ENCODE measurements at places on chromosomes 13 and 19.

DNA sequence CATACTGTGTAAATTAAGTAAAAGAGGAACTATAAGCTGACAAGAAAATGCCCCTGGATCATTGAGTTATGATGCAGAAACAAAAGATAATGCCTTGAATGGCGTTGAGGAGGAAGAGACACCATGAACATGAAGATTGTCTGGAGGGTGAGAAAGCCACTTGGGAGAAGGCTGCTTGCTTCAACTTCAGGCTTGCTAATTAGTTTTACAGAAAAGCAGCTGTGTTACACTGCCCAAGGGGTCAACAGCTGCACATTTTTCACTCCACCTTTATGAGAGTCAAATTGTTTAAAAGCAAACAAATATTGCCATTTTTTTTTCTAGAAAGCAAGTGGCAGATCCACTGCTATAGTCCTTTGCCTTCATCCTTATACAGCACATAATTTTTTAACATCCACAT lies 35.5 kb upstream of the KLF12 start:
- DNase-seq = no peak

DNA sequence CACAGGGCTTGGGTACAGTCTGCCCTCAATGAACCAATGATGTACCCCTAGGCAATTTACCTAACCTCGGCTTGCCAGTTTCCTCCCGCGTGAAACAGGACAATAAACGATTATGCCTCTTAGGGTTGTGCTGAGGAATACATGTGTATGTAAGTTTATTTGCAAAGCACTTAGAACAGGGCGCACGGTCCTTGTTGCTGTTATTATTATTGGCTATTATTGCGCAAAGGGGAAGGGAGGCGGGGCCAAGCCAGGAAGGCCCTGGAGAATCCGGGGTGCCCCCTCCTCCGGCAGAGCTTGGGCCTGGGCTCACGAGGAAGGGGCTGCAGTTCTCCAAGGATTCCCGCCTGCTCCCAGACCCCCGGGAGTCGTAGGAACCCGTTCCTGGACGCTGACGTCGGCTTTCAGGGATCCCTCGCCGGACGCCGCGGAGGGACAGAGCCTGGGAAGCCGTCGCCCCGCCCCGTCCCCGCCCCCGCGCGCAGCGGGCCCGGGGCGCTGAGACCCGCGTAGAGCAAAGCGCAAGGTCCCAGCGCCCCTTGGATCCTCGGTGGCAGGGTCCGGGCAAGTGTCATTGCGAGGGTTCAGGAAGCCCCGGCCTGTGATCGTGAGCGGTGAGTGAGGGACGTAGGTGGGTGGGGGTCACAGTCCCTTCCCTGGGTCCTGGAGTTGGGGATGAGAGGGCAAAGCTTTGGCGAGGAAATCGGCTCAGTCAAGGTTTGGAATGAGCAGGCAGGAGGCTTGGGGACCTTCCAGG lies at the start of gene TMEM91:
TMEM91 (plus strand) TSS at position 293 of the 757 bp plus-strand sequence. CDS start 1,777 bp downstream, outside the sequence.
- peak; percentile 70 for DNase-seq

DNA sequence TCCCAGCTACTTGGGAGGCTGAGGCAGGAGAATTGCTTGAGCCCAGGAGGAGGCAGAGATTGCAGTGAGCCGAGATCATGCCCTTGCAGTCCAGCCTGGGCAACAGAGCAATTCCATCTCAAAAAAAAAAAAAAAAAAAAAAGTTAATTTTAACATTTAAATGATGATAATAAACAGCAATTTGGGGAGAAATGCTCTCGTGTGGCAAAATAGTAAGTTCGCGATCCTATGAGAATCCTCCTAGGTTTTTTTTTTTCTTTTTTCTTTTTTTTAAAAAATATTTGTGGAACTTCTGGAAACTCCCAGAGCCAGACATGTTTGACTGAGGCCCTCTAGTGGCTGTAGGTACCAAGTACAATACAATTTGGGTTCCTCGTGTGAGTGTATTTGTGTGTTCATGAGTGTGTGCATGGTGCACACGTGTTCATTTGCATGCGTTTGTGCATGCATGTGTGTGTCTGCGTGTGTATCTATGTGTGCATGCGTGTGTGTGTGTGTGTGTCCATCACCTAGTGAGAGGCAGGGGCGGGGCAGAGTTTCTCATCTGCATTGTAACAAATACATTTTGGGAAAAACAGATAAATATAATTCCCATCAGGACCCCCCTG lies 31.2 kb downstream of the TMPRSS9 start:
- DNase-seq = peak; percentile 74

- DNase-seq = no peak
Observed at GRCh38 chr13:43195112-43195511, 171.7 kb downstream of the DNAJC15 start.

DNA sequence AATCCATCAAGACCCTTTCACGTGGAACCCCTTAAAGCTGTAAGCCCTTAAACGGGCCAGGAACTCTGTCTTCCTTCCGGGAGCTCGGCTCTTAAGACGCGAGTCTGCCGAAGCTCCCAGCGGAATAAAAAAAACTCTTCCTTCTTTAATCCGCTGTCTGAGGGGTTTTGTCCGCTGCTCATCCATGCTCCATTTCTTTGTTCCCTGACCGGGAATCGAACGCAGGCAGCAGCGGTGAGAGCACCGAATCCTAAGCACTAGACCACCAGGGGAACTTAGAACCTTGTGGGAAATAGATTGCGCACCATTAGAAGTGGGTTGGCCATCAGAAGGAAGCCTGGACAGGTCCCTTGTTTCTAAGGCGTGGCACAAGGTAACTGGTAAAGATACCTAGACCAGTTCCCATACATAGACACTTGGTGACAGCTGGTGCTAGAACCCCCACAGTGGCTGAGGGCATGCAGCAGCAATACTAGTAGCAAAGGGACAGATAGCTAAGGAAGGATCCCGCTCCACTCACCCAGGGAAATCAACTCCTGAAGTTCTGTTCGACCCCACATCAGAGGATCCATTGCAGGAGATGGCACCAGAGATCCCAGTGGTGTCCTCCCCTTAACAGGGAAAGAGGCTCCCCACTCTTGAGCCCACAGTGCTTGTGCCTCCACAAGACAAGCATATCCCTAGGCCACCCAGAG lies 1.5 kb upstream of the RGCC start:
- peak; percentile 23 for DNase-seq

DNA sequence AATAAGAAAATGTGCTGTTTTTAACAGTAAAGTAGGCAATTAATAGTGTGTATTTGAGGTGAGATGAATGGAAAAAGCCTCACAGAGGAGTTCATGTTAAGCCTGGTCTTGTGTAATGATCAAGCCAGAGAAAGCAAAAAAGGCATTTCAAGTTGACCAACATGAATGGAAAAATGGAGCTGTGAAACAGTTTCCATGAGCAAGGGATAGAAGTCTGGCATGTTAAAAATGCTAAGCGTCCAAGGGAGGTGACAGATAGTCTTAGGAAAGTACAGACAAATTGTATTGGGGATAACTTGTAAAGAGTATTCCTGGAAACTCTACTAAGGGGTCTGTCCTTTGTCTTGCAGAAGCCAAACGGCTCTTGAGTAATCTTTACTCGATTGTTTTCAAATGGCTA lies 506.8 kb upstream of the ATXN8OS start:
- DNase-seq = no peak

- DNase-seq = no peak
Observed at GRCh38 chr13:26694609-26695359, 65.8 kb downstream of the GPR12 start.

DNA sequence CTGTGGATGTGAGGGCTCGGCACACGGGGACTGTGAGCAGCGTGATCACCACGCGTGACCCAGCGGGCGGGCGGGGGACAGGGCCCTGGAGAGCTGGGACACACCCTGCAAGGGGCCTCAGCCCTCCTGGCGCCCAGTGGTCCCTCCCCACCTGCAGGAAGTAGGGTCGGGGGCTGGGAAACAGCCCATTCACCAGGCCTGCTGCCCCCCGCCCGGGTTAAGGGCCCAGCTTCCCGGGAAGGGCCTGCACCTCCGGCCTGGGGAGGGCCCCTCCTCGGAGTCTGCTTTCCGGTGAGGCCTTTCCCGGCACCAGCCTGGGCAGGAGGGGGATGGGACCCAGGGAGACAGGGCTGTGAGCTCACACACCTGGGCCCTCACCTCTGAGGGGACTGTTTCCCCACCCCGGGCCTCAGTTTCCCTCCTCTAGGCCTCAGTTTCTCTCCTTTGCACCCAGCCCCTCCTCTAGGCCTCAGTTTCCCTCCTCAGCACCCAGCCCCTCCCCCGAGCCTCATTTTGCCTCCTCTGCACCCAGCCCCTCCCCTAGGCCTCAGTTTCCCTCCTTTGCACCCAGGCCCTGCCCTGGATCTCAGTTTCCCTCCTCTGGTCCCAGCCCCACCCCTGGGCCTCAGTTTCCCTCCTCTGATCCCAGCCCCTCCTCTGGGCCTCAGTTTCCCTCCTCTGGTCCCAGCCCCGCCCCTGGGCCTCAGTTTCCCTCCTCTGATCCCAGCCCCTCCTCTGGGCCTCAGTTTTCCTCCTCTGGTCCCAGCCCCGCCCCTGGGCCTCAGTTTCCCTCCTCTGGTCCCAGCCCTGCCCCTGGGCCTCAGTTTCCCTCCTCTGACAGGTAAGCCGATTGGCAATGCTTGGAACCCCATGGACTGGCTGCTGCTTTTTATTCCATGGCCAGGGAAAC lies 1.9 kb upstream of the MADCAM1 start:
- no peak for DNase-seq

All from suppressor macrophage (primary cell).